Upper lobe of left lung (tissue), 6 donors: ENCODE measurements at places on chromosomes 7 and 10. TPM values are rescaled to one million over a fixed set of nuclear protein-coding genes. Genes with fewer than 3 reads are reported as not detected.

The TMEM243 gene
- 98.4 TPM for total RNA-seq

The PLXDC2 gene
- 65.0 TPM for total RNA-seq

The FKBP14 gene
- 13.7 TPM for total RNA-seq

The ZNF736 gene
- total RNA-seq: 13.0 TPM

The ITPRID1 gene
- 0.10 TPM for total RNA-seq

The ADAM22 gene
- 1.2 TPM for total RNA-seq

The CDHR3 gene
- 38.8 TPM for total RNA-seq

The H2BK1 gene
- total RNA-seq: not detected

The LRRC61 gene
- total RNA-seq: 15.4 TPM

The RNLS gene
- total RNA-seq: 14.1 TPM

The BAG3 gene
- 42.6 TPM for total RNA-seq

The SLIT1 gene
- not detected for total RNA-seq

The TMEM229A gene
- not detected for total RNA-seq

The SRRM3 gene
- 0.33 TPM for total RNA-seq

The RBP3 gene
- not detected for total RNA-seq

The POLR2J2 gene
- 3.9 TPM for total RNA-seq

The UBTD1 gene
- 71.2 TPM for total RNA-seq

The PNLIP gene
- total RNA-seq: not detected

The RBM20 gene
- total RNA-seq: 0.94 TPM

The GIMAP4 gene
- total RNA-seq: 34.0 TPM

The SPDYE1 gene
- total RNA-seq: not detected

The AQP1 gene
- 113 TPM for total RNA-seq

The CCDC136 gene
- total RNA-seq: 0.46 TPM

The FANK1 gene
- 3.8 TPM for total RNA-seq

The CAV2 gene
- 301 TPM for total RNA-seq

The HOXA9 gene
- 0.49 TPM for total RNA-seq

The LRRC17 gene
- 0.46 TPM for total RNA-seq

The LRRD1 gene
- not detected for total RNA-seq

The GDF2 gene
- not detected for total RNA-seq

The CELF2 gene
- total RNA-seq: 136 TPM

The COL28A1 gene
- 1.5 TPM for total RNA-seq

The COG5 gene
- 31.6 TPM for total RNA-seq

The OR2A7 gene
- total RNA-seq: 12.0 TPM

The SNCG gene
- 6.4 TPM for total RNA-seq

The MAP3K8 gene
- 45.4 TPM for total RNA-seq

The GSTO1 gene
- total RNA-seq: 147 TPM

The PTPRN2 gene
- 4.1 TPM for total RNA-seq

The COPS6 gene
- total RNA-seq: 217 TPM

The PRSS37 gene
- not detected for total RNA-seq

The GHITM gene
- 130 TPM for total RNA-seq

The DDX56 gene
- 59.4 TPM for total RNA-seq

The CDNF gene
- total RNA-seq: 1.7 TPM

The HTR5A gene
- not detected for total RNA-seq

The PLAC9 gene
- total RNA-seq: not detected

The FFAR4 gene
- total RNA-seq: 18.1 TPM

The MYO1G gene
- total RNA-seq: 31.5 TPM

The FAM25A gene
- total RNA-seq: not detected

The HDAC9 gene
- total RNA-seq: 8.4 TPM

The BTBD16 gene
- not detected for total RNA-seq

The CRHR2 gene
- not detected for total RNA-seq

The ATOH7 gene
- not detected for total RNA-seq

The ZNF804B gene
- total RNA-seq: not detected

The LMOD2 gene
- not detected for total RNA-seq

The VSTM4 gene
- total RNA-seq: 13.9 TPM

The ECD gene
- 42.5 TPM for total RNA-seq
